ENCODE measurements at places on chromosomes 12 and 14.

GRCh38 chr14:29709490-29709889, 218.2 kb downstream of the PRKD1 start:
- DNase-seq: no peak

DNA sequence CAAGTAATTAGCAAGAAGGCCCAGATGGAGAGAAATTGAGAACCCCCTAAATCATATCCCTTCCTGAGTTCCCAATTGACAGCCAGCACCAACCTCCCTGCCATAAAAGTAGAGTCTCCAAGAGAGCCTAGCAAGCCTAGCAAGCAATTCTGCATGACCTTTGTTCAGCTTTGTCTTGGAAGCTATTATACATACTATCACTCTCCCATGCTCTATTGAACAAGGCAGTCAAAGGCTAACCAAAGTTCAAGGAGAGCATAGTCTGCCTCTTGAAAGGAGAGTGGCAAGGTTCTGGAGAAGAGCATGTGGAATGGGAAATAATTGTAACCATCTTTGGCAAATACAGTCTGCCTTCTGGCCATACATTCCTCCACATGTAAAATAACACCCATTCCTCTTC, 7.8 kb downstream of the ACOT4 start:
- DNase-seq: no peak

DNA sequence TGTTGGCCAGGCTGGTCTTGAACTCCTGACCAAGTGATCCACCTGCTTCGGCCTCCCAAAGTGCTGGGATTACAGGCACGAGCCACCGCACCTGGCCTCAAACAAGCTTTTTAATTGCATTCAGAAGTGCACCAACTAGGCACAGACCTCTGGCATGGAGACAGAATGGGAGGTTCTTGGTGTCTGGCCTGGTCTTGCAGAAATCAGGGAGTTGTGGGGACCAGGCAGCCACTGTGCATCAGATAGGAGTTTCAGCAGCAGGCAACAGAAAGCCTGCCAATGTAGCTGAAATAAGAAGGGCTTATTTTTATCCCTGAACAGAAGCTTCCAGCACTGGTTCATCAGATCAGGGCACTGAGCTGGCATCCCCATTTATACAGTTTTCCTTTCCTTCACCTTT, 22.2 kb upstream of the TCL1B start:
- no peak for DNase-seq

GRCh38 chr14:72535485-72535884, 358.4 kb downstream of the DPF3 start:
- DNase-seq: no peak

GRCh38 chr12:8956772-8957171, 7.3 kb upstream of the M6PR start:
- no peak for DNase-seq

DNA sequence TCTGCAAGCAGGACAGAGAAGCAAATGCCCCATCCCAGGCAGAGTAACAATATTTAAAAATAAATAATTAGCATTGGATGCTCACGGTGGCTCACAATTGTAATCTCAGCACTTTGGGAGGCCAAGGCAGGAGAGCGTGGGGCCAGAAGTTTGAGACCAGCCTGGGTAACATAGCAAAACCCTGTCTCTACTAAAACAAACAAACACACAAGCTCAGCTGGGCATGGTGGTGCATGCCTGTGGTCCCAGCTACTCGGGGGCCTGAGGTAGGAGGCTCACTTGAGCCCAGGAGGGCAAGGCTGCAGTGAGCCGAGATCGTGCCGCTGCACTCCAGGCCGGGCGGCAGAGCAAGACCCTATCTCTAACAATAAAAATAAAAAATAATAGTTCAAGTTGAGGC, 74.7 kb upstream of the NCOR2 start:
- DNase-seq: no peak

DNA sequence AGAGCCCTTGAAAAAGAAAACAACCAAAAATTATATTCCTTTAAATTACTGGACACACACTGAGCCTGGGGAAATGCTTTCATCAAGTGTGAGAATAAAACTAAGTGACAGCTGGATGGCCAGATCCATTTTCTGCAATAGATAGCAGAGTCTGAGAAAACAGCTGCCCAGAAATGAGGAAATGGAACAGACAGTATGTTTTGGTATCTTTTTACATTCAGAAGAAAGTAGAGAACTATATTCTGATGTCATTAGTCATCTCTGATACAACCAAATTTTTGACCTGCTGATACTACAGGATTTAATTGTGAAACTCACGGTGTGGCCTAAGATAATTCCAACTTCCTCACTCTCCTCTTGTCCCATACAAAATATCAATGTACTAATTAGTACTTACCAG, 78.2 kb downstream of the HMGA2 start:
- no peak for DNase-seq

DNA sequence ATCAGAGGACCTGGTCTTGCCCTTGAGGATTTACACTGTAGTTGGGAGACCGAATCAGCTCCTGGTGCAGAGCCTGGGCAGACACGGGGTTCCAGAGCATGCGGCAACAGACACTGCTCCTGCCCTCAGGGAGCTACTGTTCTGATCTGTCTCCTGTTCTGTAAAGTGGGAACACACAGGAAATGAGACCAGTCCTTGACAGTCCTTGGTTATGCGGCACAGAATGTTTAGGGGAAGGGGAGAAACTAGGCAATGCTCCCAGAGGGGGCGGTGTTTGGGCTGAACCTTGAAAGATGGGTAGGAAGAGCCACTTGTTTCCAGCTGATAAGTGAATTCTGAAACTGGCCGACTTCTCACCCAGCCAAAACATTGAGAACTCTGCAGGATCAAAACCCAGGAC, 132.4 kb downstream of the ZFP36L1 start:
- no peak for DNase-seq

DNA sequence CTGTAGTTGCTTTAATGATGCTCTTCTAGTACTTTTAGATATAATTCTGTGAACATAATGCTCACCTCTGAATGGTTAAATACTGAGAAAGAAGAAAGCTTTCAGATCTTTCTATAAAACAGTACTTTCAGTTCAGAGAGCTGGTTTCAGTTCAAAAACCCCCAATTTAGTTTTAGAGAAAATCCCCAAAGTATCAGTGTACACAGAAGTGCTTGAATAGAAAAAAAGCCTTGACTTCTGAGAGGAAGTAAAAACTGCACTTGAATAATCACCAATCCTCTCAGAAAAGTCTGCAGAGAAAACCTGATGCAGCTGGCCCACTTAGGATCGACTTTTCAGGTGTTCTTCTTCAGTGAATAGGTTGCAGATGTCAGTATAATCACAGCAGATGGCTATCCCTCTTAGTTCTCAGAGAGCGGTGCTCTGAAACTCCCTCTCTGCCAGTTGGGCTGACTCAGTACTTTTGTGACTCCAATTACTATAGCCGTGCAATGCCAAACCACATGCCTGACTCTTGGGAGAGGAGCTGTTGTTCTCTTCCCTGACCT, 616.3 kb downstream of the LRFN5 start:
- no peak for DNase-seq

DNA sequence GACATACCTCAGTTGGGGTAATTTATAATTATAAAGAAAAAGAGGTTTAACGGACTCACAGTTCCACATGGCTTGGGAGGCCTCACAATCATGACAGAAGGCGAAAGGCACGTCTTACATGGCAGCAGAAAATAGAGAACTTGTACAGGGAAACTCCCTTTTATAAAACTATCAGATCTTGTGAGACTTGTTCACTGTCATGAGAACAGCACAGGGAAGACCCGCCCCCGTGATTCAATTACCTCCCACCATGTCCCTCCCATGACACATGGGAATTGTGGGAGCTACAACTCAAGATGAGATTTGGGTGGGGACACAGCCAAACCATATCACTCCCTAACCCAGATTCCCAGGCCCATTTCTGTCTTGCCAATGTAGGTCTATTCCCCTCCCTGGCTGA, 22.1 kb downstream of the MYO1H start:
- no peak for DNase-seq

- no peak for DNase-seq
Observed at GRCh38 chr12:131634037-131634436, 76.9 kb upstream of the SFSWAP start.

DNA sequence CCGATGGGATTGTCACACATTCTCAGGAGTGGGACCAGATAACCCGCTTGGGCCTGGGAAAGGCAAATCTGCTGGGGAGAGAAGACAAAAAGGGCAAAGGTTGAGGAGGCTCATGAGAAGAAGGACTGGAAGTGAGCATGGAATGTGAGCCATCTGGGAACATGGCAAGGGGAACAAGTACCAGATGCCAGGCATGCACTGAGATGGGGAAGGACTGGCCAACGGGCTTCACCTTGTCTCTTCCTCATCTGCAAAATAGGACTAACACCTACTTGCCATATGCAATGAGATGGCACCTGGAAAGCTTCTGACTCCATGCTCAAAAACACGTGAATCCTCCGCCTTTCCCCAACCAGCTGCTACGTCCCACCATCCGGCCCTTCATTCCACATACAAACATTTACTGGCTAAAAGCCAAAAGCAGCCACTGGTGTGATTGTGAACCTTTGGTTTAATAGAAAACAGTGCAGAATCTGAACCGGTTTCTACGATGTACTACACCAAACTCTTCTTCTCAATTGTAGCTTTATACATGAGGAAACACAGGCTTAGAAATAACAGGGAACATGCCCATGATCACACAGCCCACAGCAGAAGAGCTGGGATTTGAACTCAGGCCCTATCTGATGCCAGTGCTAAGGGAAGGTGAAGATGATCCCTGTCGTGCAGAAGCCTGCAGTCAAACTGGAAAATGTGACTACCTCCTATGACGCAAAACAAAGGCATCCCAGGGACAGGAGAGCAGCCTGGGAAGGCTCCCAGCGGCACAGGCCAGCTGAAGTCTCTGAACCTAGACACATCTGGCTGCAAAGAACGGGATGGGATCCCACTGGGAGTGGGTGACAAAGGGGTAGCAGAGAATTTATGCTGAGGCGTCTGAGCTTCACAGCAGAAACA, 112.1 kb downstream of the TTC7B start:
- DNase-seq: no peak

DNA sequence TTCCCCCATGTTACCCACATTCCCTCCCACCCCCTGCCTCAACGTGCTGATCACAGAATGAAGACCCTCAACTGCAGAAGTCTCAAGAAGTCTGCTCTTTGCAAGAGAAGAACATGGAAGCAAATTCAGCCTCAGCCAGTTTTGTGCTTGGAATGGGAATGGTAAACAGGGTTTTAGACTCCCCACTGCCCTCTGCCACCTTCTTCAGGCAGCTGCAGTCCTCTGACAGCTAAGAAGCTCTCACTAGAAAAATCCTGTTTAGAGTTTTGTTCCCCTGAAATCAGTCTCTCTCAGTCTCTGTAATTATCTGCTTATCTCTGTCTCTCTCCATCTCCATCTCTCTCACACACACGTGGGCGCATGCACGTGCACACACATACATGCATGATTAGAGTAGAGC, 85.4 kb downstream of the CRACR2A start:
- DNase-seq: no peak

- no peak for DNase-seq
Observed at GRCh38 chr14:73344319-73344718, 107.0 kb downstream of the PAPLN start.

DNA sequence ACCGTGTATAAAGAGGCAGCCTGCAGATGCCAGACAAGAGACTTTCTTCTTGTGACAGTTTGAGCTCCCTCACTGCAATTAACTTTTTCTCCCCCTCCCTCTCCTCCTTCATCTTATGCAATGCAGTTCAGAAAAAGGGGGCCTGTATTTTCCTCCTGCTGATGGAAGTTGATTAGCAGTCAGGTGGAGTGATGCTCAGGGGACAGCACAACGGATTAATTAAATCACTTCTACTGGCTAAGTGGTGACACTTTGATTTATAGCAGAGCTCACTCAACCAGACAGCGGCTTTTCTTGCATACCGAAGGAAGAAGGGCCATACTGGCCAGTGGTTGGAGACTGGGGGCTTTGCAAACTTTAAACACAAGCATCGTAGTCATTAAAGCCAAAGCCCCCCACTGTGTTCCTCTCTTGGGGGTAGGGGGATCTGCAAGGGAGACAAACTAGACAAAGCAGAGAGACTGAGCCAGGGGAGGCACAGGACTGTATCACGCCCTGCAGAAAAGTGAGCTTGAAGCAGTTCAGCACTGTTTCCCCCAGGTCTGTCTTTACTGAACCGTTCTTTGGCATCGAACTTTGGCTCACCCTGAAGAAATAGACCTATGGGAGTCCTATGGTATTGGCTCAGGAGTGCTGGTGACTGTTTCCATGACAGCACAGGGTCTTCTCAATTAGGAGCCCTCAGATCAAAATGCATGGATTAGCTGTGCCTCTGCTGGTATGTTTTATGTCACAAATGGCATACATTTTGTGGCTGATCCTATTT, 47.7 kb downstream of the SPRING1 start:
- DNase-seq: no peak

DNA sequence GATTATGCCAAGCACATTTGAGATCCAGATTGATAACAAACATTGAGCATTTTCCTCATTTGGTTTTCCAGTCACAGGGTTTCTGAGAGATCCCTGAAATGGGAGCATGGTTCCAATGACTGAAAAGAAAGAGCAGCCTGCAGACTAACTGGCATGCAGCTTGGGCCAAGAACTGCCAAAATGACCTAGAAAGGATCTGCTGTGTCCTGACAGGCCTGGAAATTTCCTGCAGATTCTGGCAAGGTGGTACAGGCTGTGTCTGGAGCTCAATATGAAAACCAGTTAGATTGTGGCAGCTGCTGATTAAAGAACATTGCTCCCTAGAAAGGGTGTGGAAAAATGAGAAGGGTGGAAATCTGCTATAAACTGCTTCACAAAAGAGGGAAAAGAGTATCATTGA, 417.3 kb downstream of the IPO8 start:
- no peak for DNase-seq

DNA sequence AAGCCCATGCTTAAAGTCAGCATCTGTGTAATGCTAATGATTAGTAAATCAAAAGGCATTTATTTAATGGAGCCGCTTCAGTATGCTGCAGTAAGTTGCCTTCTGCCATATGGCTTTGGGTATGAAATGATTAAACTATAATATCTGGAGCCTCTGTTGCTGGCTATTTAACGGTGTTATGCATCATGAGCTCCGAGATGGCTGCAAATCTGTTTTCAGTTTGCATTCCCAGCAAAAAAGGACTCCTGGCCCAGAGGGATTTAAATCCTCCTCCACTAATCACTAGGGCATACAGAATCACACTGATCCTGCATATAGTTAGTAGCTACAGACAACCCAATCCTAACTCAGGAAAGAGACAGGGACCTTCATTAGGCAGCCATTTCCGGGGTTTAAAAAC, 171.5 kb upstream of the EEA1 start:
- DNase-seq: no peak
